T-helper 17 cell (primary cell): ENCODE measurements at places on chromosomes 11 and 22.

DNA sequence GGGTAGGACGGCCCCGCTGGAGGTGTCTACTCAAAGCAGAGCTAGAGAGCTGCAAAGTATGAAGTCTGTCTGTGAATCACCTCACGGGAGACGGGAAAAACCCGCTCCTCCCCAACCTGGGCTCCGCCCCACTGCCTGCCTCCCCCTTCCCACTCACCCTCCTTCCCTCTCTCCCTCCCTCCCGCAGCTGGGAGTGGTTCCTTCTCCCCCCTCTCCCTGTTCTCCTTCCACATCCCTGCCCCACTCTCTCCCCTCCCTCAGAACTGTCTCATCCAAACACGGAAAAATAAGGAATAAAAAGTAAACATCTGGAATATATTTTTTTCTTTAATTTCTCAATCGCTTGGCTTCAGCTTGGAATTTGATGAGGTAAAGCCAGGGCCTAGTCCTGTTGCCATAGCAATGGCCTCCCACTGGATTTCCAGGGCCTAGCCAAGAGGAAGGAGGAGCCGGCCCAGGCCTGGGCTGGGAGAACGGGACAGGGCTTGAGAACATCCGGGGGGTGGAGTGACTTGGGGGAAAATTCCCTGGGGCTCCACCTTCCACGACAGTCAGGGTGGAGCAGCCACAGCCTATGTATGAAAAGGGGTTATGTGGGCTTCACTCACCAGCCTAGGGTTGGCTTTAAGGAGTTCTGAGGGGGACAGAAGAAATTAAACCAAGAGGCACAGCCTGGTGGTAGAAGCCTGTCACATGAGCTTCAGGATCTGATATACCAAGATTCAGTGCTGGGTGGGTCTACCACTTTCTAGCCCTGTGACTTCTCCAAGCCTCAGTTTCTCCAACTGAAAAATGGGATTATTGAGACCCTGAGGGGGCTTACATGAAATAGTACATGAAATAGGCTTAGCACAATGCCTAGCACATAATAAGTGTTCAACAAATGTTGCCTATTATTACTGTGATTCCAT is 2.2 kb downstream of the TNKS1BP1 start:
- no peak for DNase-seq

GRCh38 chr11:107821199-107821927 is 37.2 kb downstream of the SLC35F2 start:
- no peak for DNase-seq

DNA sequence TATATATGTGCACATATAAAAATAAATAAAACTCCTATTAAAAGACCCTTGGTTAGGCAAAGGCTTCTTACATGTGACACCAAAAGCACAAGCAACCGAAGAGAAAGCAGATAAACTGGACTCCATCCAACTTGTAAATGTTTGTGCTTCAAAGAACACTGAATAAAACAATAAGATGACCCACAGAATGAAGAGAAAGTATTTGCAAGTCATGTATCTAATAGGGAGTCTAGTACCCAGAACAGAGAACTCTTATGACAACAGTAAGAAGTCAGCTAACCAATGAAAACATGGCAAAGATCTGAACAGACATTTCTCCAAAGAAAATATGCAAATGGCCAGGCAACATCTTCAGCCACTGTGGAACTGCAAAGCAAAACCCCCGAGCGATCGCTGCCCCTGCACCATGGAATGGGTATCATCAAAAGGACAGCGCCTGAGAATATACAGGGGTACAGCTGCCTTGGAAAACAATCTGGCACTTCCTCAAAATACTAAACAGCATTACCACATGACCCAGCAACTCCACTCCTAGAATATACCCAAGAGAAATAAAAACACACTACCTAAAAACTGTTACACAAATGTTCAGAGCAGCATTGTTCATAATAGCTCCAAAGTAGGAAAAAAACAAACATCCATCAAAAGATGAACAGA is 17.2 kb downstream of the BRD1 start:
- DNase-seq = no peak

GRCh38 chr11:94151903-94152677 is 23.4 kb downstream of the PANX1 start:
- DNase-seq = no peak

DNA sequence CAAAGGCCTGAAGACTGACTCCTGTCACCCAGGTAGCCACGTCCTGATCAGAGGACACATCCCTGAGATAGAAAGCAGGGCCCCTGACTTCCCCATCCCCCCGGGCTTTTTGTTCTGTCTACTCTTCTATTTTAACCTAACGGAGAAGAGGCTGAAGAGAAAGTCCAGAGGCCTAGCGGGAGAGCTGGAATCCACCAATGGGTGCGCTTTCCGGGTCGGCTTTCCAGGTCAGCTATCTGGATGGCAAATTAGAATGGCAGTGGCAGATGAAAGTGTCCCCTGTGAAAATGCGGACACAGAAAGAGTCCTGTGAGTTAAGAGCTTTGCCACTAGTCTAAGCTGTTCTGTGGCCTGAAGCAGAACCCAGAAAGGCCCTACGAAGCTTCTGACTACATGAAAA is 13.1 kb upstream of the SERPING1 start:
- DNase-seq = no peak

- DNase-seq = no peak
Observed at GRCh38 chr11:40054631-40055030, 1404.8 kb downstream of the LRRC4C start.

DNA sequence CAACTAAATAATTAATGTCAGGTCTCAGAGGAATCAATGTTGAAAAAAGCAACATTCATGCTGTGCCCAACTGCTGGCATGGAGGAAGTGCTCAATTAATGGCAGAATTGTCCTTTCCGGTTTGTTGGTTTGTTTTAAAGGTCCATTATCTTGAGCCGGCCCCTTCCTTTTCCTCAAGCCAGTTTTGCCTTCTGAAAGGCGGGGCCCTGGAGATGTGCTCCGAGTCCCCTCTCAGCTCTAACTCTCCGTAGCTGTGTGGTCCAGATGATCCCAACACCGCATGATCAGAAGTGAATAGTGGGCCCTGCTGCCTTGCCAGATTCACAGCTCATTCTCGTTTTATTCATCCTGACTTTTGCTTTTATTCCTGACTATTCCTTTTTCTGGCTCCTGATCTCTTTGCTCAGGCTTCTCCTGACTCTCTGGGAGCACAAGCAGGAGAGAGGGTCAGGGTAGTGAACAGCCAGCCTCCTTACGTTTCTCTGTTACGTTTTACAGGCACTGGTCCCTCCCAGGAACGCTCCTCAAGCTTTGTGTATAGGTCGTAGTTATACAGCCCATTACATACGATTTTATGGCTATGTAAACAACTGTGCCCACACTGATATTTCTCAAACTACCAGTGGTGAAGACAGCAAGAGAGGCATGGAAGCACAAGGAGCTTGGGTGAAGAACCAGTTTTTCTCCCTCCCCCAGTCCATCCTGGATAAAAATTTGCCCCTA is 265.9 kb downstream of the LARGE1 start:
- DNase-seq = no peak

- DNase-seq = no peak
Observed at GRCh38 chr11:96186806-96187205, 156.2 kb downstream of the MAML2 start.

GRCh38 chr11:116691771-116692177 is 81.0 kb downstream of the BUD13 start:
- peak; percentile 31 for DNase-seq

- no peak for DNase-seq
Observed at GRCh38 chr22:31400023-31400397, 606 bp downstream of the DRG1 start.

DNA sequence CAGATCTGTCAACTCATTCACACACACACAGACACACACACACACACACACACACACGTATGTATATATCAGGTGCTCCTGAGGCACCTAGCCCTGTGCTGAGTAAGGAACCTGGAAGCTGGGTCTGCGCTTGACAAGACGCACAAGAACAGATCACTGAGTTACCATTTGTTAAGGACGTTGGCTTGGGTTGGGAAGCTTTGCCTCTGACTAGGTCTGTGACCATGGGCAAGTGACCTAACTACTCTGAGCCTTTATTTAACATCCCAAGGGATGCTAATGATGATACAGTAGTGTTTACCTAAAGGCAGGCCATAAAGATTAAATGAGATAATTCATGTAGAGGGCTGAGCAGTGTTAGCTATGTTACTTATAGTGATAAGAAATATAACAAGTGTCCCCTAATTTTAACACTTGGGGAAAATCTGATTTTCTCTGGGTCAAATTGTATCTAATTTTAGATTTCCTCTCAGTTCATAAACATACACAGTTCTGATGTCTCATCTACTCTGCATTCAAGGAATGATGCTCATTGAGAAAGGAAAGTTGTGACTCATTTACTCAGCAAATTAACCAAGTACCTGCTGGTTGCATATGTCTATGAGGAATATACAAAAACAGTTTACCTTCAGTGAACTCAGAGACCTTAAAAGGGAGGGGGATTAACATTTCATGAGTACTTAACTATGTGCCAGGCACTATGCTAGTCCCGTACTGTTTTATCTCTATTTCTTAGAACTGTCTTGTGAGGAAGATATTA is 13.6 kb downstream of the RNF185 start:
- DNase-seq = no peak

DNA sequence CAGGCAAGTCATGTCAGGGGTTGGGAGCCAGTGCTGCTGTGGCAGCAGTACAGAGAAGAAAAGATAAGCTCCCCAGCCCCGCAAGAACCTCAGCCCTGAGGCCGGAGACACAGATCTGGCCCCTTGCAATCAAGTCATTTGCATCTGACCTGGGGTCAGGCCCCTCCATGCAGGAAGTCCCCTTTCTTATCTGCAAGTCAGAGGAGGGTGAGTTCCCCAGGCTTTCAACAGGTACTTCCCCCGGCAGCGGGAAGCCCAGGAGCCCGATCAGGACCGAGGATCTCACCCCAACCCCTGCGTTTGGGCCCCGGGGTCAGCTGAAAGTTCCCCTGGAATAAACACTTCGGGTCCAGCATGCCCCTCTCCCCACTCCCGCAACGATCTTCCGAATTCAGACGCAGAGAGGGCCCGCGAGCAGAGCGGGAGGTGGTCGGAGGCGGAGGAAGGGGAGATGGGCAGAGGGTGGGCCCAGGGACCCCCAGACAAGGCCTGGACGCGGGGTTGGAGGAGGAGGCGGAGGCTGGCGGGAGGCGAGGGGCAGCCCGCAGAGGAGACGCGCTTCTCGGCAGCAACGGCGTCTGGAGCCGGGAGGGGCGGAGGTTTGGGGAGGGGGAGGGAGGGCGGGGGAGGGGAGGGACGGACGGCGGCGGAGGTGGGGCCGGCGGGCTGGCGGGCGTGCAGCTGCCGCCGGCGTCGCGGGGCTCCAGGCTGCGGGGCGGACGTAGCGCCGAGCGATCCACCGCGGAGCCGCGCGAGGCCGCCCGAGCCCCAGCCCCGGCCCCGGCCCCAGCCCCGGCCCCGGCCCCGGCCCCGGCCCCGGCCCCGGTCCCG is at the start of gene TSPAN18:
Gene TSPAN18 (plus strand): TSS at position 680 of the 831 bp plus-strand sequence. CDS start 179,455 bp downstream, outside the sequence.
- DNase-seq = peak; percentile 27

DNA sequence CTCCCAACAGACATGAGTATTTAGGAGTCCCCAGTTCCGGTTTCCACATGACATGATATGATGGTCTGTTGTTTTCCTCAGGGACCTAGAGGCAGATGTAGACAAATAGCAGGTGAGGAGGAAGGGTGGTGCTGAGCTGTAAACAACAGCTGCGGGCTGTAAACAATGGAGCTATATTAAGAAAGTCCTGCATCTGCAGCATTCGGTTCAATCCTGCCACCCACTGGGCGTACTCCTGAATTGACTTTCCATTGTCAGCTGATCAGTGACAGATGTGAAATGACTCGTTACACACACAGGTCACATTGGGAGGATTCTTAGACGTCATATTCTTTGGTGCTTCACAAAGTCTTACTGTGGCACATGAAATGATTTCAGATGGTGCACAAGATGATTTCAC is 26.8 kb upstream of the RAG1 start:
- no peak for DNase-seq

GRCh38 chr11:36224209-36224882 is 64.9 kb downstream of the COMMD9 start:
- DNase-seq = no peak

DNA sequence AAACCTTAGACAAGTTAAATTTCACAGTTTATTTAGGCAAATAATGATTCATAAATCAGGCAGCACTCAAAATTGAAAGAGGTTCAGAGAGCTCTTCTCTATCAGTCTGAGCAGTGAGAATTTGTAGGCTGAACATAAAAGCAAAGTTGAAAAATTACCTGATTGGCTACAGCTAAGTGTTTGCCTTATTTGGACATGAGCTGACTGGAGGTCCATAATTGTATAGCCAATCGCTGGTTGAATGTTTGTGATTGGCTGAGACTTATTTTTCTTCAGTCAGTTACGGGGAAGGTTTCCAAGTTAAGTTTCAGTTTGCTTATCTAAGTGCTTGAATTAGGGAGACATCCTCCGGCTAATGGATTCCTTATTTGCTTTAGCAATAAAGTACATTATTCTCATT is 527.5 kb downstream of the CNTN5 start:
- no peak for DNase-seq

- DNase-seq = no peak
Observed at GRCh38 chr11:116086426-116086825, 582.2 kb upstream of the CADM1 start.

- no peak for DNase-seq
Observed at GRCh38 chr11:112999520-112999919, 38.3 kb downstream of the NCAM1 start.

GRCh38 chr11:43920598-43921419 is 21.6 kb upstream of the C11orf96 start:
- no peak for DNase-seq

GRCh38 chr11:85737738-85738137 is 51.7 kb upstream of the CCDC89 start:
- DNase-seq = no peak

DNA sequence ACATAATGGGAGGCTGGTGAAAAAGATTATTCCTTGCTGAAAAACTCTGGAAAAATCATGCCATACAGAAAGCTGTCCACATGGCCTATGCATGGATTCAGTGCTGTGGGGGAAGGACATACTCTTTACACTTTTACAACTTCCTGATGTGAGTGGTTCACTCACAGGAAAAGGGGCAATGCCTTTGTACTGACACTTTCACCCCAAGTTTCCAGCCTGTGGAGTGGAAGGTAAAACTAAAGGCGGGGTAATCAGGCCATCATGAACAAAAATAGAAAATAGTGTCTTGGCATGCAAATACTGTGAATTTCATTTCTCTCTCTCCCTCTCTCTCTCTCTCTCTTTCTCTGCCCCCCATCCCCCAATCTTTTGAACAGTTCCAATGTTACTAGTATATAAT is 281.8 kb downstream of the ETS1 start:
- DNase-seq = no peak

GRCh38 chr11:15206791-15207190 is 92.1 kb downstream of the INSC start:
- DNase-seq = no peak

GRCh38 chr11:45815747-45816146 is 10.8 kb downstream of the SLC35C1 start:
- DNase-seq = no peak
